T-helper 17 cell (primary cell): ENCODE measurements at places on chromosomes 3 and 15. TPM values are rescaled to one million over a fixed set of nuclear protein-coding genes. Genes with fewer than 3 reads are reported as not detected.

DNA sequence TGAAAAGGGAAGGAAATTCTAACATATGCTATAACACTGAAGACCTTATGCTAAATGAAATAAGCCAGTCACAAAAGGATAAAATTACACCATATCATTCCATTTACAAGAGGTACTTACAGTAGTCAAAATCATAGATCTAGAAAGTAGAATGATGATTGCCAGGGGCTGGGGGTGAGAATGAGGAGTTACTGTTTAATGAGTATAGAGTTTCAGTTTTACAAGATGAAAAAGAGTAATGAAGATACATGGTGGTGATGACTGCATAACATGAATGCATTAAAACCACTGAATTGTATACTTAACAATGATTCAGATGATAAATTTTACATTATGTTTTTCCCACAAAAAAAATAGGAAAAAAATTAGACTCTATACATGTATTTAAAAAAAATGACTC lies 152.6 kb downstream of the SCAPER start:
- no peak for DNase-seq
- H3K27me3 ChIP-seq: no peaks in the 10 kb centered on the region
- H3K4me1 ChIP-seq: peaks cover 2% of the 10 kb centered on the region

- no peaks in the 10 kb centered on the region for H3K36me3 ChIP-seq
- no peak overlapping the region for H3K27ac ChIP-seq
- peaks cover 2% of the 10 kb centered on the region for H3K4me1 ChIP-seq
- no peak overlapping the region for H3K4me3 ChIP-seq
Observed at GRCh38 chr3:37536840-37537239, 324.8 kb upstream of the CTDSPL start.

Gene SPATA12
- total RNA-seq: not detected

Gene BFSP2
- 1.5 TPM for total RNA-seq

- H3K36me3 ChIP-seq: peaks cover 2% of the 10 kb centered on the region
- H3K4me3 ChIP-seq: no peak overlapping the region
- H3K27ac ChIP-seq: no peak overlapping the region
- DNase-seq: no peak
- peaks cover 7% of the 10 kb centered on the region for H3K4me1 ChIP-seq
- H3K27me3 ChIP-seq: peaks cover 6% of the 10 kb centered on the region
Observed at GRCh38 chr15:70409388-70409787, 311.7 kb upstream of the TLE3 start.

DNA sequence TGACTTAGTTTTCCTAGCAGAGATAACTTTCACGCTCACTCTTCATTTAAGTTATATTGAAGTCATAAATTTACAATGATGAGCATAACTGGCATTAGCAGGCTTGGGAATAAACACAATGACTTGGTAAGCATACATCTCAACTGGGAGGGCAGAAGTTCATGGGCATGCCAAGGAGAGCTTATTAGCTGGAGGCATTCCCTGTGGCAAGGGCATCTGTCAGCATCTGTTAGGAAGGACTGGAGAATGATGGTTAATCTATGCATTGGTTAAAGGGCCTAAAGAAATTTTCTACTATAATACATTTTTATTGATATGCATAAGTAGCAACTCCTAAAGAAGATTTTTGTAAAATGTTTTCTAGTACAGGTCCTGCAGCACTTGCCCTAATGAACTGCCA lies 52.4 kb downstream of the NEK11 start:
- no peak overlapping the region for H3K27ac ChIP-seq
- no peak overlapping the region for H3K4me3 ChIP-seq
- H3K36me3 ChIP-seq: peaks cover 4% of the 10 kb centered on the region

DNA sequence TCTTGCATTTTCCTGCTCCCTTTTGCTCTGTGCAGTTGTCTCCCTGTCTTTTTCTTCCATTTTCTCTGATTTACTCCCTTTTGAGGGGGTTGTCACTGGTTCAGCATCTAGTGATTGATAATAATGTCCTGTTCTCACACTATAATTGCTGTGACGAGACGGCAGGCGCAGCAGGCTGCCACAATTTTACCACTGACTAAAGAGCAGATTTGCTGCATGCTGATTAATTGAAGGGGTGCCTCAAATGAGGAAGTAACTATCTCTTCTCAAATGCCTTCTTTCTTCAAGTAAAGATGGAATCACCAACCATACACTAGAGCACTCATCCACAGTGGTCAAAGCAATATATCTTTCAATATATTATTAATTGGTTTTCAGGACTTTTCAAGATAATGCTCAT lies 219.3 kb downstream of the CBLB start:
- H3K4me1 ChIP-seq: no peaks in the 10 kb centered on the region
- no peak overlapping the region for H3K4me3 ChIP-seq
- no peak for DNase-seq
- H3K27ac ChIP-seq: no peak overlapping the region
- no peaks in the 10 kb centered on the region for H3K27me3 ChIP-seq

Gene LOXL1
- 8.4 TPM for total RNA-seq

GRCh38 chr3:18098960-18099587 lies 326.1 kb downstream of the SATB1 start:
- no peak overlapping the region for H3K4me3 ChIP-seq
- peaks cover 20% of the 10 kb centered on the region for H3K27me3 ChIP-seq
- H3K4me1 ChIP-seq: no peaks in the 10 kb centered on the region

DNA sequence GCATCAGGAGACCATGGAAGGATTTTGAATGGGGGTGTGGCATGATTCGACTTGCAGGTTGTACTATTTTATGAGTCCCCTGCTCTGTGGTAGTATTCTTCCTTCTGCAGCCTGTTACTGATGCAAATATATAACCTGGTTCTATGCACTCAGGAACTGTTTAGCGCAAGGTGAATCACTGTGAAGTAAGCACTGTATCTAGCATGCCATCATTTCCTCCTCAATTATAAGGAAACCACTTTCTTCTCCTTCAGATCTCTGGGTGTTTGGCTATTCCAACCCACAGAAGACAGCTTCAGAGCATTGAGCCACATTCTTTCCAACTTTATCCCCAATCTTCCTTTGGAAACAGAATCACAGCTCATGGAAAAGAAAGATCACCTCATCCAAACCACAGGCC lies 176.7 kb downstream of the DIPK2A start:
- no peak for DNase-seq
- H3K36me3 ChIP-seq: no peaks in the 10 kb centered on the region
- no peak overlapping the region for H3K27ac ChIP-seq
- no peak overlapping the region for H3K4me3 ChIP-seq
- H3K4me1 ChIP-seq: no peaks in the 10 kb centered on the region

DNA sequence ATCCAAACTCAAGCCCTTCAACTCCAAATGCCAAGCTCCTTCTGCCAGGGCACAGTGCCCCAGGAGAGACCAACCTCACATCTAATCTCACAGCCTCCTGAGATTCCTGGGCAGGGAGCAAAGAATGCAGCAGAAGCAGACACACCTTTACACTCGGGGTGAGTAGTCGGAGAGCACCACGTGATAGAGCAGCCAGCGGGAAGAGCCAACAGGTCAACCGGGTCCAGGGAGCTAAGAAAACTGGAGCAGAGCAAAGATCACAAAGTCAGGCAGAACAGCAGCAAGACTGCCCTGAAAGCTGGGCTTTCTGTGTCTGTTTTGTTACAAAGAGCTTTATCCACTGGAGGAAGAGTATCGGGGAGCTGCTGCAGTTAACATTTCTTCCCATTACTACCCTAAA lies 4.2 kb downstream of the B3GALNT1 start:
- H3K4me3 ChIP-seq: no peak overlapping the region
- H3K27ac ChIP-seq: no peak overlapping the region
- peaks cover 6% of the 10 kb centered on the region for H3K4me1 ChIP-seq
- H3K27me3 ChIP-seq: peaks cover 18% of the 10 kb centered on the region
- H3K36me3 ChIP-seq: no peaks in the 10 kb centered on the region

- H3K4me3 ChIP-seq: no peak overlapping the region
- DNase-seq: no peak
- peaks cover 10% of the 10 kb centered on the region for H3K36me3 ChIP-seq
- H3K27me3 ChIP-seq: peaks cover 69% of the 10 kb centered on the region
Observed at GRCh38 chr15:84834969-84835368, 17.8 kb downstream of the ALPK3 start.
